ENCODE measurements at places on chromosomes 3 and 15.

DNA sequence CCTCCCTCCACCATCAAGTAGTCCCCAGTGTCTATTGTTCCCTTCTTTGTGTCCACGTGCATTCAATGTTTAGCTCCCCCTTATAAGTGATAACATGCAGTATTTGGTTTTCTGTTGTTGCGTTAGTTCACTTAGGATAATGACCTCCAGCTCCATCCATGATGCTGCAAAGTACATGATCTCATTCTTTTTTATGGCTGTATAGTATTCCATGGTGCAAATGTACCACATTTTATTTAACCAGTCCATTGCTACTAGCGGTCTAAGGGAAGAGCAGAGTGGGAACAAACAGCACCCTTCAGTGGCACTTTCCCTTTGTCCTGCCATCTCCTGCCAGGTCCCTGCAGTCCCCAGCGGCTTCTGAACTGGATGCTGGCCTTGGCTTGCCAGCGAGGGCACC is 69.1 kb downstream of the LRRK1 start:
- DNase-seq = no peak

DNA sequence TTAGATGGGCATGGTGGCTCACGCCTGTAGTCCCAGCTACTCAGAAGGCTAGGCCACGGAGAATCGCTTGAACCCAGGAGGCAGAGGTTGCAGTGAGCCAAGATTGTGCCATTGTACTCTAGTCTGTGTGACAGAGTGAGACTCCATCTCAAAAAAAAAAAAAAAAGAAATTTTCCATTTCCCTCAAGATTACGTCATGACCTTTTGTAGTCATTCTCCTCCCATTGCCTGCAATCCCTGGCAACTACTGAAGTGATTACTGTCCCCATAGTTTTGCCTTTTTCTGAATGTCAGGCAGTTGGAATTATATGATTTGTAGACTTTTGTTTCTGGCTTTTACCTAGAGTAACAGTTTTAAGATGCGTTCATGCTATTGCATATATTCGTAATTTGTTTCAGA is 28.0 kb downstream of the WDR76 start:
- DNase-seq = no peak

DNA sequence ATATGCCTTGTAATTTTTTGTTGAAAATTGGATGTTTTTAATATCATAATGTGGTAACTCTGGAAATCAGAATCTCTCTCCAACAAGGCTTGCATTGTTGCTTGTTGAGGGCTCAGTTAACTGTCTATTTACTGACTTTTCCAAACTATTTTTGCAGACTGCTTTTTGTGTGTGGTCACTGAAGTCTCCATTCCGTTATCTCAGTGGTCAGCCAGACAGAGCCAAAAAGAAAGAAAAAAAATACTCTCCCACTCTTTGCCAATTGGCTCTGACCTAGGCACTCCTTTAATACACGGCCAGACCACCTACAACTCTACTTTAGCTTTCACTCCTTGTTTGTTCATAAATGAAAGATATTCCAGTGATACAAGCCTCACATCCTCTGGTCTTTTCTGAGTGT is 52.5 kb downstream of the IFT80 start:
- DNase-seq = no peak

GRCh38 chr3:8784676-8785435 is 15.4 kb upstream of the OXTR start:
- no peak for DNase-seq

DNA sequence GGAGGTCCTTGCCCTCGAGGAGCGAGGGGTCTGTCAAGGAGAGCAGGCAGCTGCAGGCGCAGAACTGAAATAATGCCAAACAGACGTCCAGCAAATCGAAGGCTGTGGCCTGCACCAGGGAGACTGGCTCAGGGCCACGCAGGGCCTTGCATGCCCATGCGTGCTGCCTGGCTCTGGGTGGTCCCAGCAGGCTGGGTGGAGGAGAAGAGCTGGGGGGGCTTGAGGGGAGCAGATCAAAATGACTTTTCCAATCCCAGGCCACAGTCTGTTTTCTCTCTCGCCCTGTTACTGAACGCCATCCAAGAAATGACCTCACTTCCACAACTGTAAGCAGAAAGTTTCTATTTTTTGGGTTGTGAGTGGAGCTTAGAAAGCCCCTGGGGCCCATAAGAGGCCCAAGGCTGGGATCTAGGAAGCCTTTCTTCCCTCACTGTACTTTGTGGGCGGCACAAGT is 96.9 kb upstream of the RPL32 start:
- no peak for DNase-seq

GRCh38 chr3:58349792-58350626 is 17.3 kb downstream of the PXK start:
- DNase-seq = peak; percentile 78

GRCh38 chr15:60477916-60478565 is 901 bp downstream of the ICE2 start:
- DNase-seq = peak; percentile 45

DNA sequence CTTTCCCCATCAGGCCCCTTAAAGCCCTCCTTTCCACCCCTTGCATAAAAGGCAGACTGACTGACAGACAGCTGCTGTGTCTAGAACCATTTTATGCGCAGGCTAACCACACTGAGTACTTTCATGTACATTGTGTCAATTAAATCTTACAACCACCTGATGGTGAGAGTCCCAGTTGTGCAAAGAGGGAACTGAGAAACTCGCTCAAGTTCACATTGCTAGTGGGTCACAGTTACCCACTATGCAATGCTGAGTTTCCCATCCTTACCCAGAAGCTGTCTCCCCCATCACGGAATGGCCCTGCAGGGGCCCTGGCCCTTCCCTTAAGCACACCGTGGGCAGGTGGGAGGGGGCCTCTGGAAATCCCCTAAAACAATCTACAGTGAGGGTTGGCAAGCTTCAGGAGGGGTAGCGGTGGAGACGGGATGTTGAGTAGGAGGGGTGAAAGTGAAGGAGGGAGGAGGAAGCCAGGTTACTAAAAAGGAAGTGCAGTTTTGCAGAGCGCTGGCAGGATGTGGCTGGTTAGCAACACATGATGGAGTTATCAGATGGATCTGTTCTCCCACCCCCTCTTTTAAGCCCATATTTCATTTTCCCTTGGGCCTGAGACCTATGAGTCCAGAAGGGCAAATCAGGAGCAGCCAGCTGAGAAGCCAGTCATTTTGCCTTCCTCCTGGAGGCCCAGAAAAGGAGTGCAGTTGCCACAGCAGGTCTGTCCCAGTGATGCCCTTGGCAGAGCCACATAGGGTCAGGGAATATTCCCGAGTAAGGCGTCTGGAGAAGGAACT is 30.0 kb downstream of the STARD5 start:
- peak; percentile 84 for DNase-seq

- no peak for DNase-seq
Measured at GRCh38 chr15:75232826-75233503, 25.2 kb upstream of the GOLGA6C start.

- DNase-seq = no peak
Measured at GRCh38 chr15:88748081-88748480, 55.2 kb upstream of the ACAN start.

GRCh38 chr15:92714477-92715401 is 59.2 kb upstream of the FAM174B start:
- DNase-seq = peak; percentile 90

DNA sequence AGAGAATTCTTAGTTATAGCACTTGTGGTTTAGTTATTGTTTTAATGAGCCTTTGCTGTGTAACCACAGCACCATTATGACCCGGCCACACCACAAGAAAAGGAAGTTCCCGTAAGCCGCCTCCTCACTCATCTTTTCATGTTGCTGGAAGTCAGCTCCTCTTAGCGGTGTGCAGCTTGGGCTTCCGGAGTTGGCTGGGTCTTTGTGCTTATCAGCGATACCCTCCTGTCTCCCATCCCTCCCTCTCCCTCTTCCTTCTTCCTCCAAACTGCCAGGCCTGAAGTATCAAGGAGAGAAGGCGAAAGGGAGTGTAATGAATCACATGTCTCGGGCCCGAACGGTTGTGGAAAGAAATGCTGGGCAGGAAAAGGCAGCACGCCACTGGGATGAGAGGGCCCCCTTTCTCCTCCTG is 353.5 kb downstream of the MCTP2 start:
- DNase-seq = peak; percentile 79

DNA sequence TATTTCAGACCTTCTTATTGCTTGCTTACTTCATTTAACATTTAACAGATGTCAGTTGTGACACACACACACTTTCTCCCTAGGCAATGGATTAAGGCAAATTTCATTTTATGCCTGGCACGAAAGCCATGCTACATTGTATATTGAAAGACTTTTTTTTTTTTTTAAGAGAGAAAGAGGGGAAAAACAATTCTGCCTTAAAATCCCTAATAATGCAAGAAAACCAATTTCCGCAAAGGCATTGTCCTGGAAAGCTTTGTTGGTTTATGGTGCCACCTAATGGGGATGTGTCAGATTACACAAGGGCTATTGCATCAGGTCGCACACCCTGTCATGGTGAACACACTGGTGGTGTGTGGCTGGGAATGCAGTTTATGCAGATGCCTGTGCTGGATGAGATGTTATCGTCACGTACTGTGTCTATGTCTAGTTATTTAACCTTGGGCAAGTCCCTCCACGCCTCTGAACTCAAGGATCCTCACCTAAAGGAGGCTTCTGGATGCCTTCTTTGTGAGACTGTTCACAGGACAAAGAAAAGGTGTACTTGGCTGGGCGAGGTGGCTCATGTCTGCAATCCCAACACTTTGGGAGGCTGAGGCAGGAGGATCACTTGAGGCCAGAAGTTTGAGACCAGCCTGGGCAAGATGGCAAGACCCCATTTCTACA is 37.3 kb upstream of the RFTN1 start:
- peak; percentile 94 for DNase-seq

DNA sequence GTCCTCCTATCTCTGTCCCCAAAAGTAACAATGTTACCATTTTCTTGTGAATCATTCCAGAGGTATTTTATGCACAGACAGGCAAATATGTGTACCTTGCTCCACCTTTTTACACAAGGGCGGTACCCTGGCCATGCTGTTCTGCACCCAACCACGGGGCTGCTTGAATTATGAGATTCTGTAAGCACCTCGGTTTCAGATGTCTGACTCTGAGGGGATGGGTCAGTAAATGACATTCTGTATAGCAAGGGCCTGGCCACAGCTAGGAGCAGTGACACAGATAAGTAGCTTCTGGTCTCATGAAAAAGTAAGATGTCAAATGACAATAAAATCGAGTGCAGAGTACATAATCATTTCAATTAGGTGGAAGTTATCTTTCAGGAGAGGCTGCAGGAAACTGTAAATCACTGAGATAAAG is 30.4 kb upstream of the FLNB start:
- no peak for DNase-seq

- no peak for DNase-seq
Measured at GRCh38 chr15:61929452-61929851, 130.8 kb downstream of the VPS13C start.

DNA sequence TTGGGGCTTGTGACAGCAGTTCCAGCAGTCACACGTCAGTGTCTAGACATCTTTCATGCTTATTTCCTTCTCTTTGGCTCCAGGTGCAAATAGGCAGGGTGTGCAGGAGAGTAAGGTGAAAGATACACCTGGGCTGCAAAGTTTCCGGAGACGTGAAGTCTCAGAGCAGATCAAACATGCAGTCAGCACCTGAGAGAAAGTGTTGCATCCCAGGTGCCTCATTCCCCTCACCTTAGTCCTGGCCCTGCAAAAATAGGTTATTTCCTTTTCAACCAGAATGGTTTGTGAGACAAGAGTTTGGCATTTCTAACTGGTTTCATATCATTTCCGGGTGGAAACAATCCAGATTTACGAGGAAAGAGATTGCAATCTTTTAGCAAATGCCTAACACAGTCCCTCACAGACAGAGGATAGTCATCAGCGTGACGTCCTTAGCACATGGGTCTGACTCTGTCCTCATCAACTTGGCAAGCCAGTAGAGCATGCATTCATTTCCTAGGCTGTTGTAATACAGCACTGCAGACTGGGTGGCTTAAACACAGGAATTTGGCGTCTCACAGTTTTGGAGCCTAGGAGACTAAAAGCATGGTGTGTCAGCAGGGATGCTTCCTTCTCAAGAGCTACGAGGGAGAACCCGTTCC is 58.2 kb upstream of the ARRDC4 start:
- DNase-seq = no peak

- no peak for DNase-seq
Measured at GRCh38 chr3:178768072-178768864, 232.0 kb downstream of the KCNMB2 start.

DNA sequence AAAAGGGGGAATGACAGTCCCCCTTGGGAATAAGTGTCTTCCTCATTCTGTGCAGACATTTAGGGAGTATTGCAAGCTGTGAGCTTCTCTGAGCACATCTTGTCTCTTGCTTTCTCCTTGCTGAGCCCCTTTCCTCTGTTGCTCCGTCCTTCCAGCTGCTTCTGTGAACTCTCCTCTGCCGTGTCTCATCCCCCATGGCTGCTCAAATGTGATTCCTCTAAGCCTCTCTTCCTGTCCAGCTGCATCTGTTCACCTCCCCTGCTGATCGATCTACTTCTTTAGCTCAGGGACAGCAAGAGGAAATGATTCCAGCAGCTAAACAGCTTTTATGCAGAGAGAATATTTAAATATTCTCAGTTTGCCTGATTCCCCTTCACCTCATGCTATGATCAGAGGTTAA is 328.0 kb upstream of the DNAJC19 start:
- DNase-seq = no peak

- DNase-seq = no peak
Measured at GRCh38 chr3:170808041-170808440, 62.0 kb downstream of the RPL22L1 start.

DNA sequence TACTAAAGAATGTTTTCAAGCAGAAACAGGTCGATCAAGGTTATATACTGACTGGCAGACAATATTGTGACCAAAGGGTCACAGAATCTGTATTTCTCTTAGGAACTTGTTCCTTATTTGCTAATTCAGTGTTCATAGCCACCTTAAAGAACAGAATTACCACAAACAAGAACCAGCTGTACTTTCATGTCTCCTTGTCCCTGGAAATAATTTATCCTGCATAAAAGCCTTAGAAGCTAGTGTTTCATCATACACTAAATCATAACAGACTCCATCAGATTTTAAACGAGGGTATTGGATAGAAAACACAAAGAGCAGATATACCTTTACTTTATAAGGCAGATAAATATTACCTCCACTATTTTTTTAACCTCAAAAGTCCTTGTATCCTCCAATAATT is 6.4 kb downstream of the DNAJC19 start:
- no peak for DNase-seq

DNA sequence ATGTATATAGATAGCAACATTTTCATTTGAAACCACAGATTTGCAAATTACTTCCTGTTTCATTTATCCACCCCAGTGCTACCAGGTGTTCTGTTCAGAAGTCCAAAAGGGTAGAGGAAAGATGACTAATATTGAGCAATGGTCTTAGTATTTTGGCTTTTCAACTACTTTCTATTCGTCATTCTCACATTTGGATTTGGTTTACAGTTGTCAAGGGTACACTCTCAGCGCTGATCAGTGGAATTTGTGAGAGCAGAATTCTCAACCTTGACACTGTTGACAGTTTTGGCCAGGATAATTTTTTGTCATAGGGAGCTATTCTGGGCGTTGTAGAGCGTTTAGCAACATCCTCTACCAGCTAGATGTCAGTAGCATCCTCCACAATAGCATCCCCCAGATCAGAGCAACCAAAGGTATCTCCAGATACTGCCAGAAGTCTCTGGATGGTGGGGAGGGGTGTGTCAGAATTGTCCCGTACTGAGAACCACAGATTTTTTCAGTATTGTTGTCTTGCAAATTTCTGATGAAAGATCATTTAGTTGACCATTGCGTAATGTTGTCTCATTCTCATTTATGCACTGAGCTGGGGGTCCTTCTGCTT is 4.2 kb downstream of the HMCES start:
- peak; percentile 28 for DNase-seq

Data from hematopoietic multipotent progenitor cell treated with erythropoietin and hydrocortisone succinate and interleukin-3 and kit ligand, for 4 days (in vitro differentiated cells).